ENCODE measurements at places on chromosomes 1 and 21.

DNA sequence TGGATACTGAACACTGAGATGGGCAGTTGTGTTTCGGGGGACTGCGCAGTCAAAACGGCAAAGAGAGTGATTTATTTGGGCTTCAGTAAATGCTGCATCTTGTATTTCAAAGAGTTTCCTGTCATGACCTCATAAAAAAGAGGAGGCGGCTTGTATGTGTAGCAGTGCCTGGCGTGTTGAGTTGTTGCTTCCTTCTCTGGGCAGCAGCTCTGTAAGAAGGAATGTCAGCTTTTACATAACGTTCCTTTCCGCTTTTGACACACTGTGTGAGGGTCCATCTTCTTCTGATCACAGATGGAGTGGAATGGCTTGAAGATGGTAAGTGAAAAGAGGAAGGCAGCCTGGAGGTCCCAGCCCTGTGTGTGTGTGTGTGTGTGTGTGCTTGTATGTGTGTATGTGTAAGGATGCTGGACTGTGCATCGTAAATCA lies 941 bp downstream of the ELAVL4 start:
- DNase-seq = peak; percentile 58

DNA sequence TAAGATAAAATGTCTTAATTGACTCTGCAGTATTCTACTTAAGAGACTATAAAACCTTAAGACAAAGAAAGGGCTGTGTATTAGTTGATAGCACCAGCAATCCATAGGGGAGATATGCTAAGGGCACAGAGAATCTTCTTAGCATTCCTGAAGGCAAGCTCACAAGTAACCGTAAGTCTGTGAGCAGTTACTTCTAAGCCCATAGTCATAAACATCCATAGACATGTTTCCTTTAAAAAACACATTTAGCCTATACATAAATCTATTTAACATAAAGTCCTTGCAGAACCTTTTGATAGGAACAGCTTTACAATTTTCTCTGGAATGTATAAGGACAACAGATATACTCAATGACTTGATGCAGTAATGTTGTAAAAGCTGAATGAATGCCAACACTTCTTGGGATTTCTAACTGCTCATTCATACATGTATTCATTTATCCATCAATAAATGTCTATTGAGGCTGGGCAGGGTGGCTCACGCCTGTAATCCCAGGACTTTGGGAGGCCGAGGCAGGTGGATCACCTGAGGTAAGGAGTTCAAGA lies 6.3 kb upstream of the ERRFI1 start:
- no peak for DNase-seq

GRCh38 chr1:5992814-5993555 lies 760 bp upstream of the NPHP4 start:
- DNase-seq = no peak

- DNase-seq = no peak
Observed at GRCh38 chr1:87165177-87165576, 163.5 kb upstream of the LMO4 start.

GRCh38 chr1:202659974-202660373 lies 50.3 kb downstream of the SYT2 start:
- DNase-seq = no peak

- no peak for DNase-seq
Observed at GRCh38 chr1:109909561-109909960, 1.1 kb upstream of the CSF1 start.

DNA sequence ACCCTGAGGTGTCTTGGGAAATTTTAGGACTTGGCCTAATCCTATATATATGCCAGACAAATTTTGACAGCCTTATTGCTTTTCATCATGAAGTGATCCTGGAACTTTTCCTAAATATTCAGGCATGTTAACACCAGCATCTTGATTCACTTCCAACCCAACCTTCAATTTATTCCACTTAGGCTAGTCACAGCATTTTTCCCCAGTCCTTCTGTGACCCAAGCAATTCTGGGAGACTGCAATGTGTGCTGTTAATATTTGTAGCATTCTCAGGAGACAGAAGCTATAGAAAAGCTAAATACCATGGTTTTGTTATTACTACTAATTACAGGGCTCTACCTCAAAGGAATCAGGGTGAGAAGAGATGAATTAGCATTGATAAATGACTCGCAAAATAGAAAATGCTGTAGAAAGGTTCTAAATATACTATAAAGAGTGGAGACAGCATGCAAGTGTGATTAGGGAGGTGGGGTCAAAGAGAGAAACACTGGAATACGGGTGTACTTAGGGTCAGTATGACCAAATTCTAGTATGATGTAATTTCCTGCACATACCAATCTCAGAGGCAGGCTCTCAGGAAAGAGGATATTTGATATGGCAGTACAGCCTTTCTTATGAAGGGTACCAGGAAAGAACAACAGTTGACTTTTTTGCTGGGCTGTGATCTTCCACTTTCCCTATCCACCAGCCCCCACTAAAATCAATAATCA lies 29.1 kb downstream of the PRRX1 start:
- DNase-seq = no peak

DNA sequence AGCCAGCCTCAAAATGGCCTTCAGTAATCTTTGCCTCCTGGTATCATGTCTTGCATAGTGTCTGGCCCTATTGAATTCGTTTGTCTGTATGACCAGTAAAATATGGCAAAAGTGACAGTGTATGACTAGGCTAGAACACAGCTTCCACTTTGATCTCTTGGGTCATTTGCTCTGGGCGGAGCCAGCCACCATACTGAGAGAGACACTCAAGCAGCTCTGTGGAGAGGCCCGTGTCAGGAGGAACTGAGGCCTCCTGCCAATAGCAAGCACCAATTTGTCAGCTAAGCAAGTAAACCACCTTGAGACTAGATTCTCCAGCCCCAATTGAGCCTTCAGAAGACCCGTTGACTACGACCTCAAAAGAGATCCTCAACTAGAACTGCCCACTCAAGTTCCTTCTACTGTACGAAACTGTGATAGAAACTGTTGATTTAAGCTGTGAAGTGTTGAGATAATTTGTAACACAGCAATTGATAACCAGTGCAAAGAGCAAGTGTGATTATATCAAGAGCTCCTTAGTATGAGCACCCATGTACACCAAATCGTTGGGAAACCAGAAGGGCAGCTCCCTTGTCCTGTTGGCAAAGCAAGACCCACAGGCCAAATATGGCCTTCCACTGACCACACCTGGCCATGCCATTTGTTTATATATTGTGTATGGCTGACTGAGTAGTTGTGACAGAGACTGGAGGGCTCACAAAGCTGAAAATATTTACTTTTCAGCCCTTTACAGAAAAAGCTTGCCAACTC lies 52.7 kb upstream of the SERBP1 start:
- no peak for DNase-seq

DNA sequence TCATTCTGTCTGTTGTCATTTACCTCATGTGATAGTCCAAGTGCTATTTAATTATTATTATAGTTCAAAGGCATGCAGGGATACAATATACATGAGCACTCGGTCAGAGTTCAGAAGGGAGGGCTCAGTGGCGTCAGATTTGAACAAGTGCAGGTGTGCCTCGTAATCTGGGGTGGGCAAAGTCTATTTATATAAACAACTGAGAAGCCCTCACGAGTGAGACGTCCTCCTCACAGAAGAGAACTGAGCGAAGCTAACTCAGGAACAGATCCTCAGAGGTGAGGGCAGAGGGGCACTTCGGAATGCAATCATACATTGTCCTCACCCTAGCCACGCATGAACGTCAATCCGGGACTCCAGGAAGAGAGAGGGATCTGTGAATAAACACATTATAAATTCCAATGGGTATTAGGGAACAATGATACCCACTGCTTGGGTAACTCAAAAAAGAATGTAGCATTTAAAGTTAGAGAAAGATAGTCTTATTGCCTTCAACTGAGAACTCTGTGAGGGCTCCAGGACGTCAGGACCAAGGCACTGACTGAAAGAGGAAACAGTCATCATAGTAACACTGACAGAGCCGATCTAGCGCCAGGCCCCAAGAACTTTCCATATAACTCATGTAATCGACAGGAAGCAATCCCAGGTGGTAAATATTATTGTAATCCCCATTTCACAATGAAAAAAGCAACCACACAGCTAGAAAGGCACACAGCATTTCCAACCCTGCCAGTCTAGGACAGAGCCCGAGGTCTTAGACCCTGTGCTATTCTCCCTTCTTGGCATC lies 127.1 kb upstream of the B3GALT2 start:
- no peak for DNase-seq

DNA sequence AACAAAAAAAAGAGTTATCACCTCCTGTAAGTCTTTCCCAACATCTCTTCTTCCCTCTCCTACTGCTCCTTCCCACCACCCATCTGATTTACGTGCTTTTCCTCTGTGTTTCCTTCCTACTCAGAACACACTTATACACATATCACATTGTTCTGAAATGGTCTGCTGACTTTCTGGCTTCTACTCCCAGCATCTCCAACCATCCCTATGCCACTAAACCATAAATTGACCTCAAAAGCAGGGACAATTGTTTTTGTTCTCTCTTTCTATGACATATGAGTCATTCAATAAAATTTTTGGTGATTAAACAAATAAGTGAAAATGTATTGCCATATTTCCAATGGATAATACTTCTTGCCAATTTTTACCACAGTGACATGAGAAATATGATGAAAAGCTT lies 8.2 kb downstream of the GOLPH3L start:
- DNase-seq = no peak

GRCh38 chr1:198598796-198599321 lies 40.0 kb upstream of the PTPRC start:
- no peak for DNase-seq

DNA sequence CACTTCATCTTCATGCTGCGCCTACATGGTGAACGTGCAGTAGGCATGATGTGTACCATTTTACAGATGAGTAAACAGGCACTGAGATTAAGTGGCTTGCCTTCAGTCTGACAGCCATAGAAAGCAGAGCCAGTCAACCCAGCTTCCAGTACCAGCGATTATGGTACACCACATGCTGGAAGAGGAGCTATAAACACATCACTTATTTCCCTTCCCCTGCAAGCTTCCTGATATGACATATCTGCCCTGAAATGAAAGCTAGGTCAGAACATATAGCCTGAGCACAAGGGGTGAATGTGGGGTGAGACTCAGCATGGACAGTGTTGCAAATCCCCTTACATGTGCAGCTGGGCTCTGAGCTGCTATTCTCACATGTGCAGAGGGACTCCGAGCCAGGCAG lies 33.8 kb upstream of the IL20 start:
- no peak for DNase-seq

DNA sequence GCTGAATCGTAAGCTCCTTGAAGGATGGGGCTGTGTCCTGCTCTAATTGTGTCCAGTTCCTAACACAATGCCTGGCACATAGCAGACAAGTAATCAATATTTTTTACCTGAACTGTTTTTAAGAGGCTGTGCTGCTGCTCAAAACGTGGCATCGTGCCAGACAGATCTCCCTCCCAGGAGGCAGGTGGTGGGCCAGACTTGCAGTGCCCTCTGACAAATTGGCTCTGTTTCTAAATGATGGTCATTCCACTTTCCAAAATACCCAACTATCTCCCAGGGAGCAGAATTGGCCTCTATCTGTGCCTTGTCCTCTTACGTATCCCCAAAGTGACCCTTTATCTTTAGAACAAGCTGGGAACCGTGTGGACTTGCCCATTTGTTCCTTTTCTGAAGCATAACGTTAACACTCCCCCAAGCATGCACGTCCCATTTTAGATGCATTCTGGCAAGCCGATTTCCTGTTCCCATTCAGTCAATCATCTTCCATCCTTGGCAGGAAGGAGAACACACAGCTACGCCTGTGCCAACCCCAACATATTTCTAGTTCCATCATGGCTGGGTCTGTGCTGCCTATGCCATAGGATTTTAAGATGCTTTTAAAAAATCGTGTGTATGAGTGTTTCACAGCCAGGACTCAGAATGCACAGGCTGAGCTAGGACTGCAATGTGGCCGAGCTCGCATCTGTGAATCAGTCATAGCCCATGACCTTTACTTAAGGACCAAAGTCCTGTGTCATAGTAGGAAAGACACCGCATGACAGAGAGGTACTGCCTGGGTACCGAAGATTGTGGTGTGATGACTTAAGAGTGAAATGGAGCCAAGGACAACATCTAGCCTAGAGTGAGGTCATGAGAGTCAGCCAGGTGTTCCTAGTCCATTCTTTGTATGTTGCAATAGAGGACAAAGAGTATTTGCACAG lies 408.6 kb downstream of the PRDM2 start:
- DNase-seq = no peak

DNA sequence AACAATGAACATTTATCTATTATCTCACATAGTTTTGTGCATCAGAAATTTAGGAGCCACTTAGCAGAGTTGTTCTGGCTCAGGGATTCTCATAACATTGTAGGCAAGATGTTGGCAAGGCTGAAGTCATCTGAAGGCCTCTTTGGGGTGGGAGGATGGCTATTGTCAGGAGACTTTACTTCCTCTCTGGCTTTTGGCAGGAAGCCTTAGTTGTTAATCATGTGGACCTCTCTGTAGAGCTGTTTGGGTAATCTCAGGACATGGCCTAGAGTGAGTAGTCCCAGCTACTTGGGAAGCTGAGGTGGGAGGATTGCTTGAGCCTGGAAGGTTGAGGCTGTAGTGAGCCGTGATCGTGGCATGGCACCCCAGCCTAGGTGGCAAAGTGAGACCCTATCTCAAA lies 40.2 kb downstream of the RASAL2 start:
- peak; percentile 34 for DNase-seq

- DNase-seq = no peak
Observed at GRCh38 chr1:59682396-59683080, 132.2 kb upstream of the HOOK1 start.

GRCh38 chr1:108716437-108717230 lies 3.9 kb downstream of the FNDC7 start:
- DNase-seq = peak; percentile 43

DNA sequence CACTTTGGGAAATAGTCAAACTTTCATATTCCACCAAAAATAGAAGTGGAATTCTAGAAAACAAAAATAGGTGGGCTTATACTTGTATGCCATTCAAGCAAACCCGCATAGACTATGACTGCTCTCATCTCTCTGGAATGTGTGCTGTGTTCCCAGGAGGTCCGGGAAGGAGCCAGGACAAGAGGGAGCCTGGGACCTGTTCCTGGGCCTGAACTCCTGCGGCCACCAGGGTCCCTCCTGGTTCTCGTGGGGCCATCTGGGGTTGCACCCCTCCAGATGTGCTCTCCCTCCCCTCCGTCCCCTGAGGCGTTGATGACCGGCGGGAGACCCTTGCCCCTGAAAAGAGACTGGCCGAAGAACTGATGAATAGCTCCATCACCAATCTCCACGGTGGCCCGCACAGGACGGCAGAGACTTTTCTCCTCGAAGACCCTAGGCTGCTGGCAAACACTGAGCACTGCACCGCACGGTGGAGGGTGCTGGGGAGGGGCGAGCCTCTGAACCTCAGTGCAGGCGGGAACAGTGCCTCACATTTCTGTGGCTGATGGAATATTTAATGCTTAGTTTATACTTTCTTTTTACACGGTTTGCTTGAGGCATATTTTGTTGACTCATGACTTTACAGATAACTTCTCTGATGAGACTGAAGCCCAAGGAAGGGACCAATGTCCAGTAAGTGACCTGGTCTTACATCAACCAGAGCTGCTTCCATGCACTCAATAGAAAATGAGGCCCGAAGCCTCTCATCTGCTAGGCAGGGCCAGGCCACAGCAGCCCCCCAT lies 9.6 kb upstream of the ADARB1 start:
- no peak for DNase-seq

- peak; percentile 58 for DNase-seq
Observed at GRCh38 chr21:21163904-21164303, 165.7 kb downstream of the NCAM2 start.

GRCh38 chr1:110606657-110607535 lies 738 bp upstream of the KCNA2 start:
- no peak for DNase-seq
